ENCODE measurements at places on chromosomes 1 and 21. TPM values are rescaled to one million over a fixed set of nuclear protein-coding genes. Genes with fewer than 3 reads are reported as not detected.

CLCA1 gene
- not detected for total RNA-seq

ARHGAP29 gene
- 0.27 TPM for total RNA-seq

HSD3B2 gene
- total RNA-seq: not detected

CLEC20A gene
- total RNA-seq: 0.54 TPM

CELA3B gene
- total RNA-seq: not detected

SPRR5 gene
- not detected for total RNA-seq

IL10 gene
- total RNA-seq: under 0.01 TPM

AADACL4 gene
- total RNA-seq: not detected

FCRL4 gene
- total RNA-seq: not detected

KLHL12 gene
- total RNA-seq: 22.4 TPM

IL20 gene
- not detected for total RNA-seq

LCE2D gene
- total RNA-seq: not detected

PEX14 gene
- total RNA-seq: 22.6 TPM

PTTG1IP gene
- 147 TPM for total RNA-seq

NUP210L gene
- total RNA-seq: under 0.01 TPM

DMRTA2 gene
- total RNA-seq: not detected

CAMTA1 gene
- 19.9 TPM for total RNA-seq

CSF3R gene
- 166 TPM for total RNA-seq

ITPKB gene
- total RNA-seq: 21.8 TPM

UMODL1 gene
- total RNA-seq: 2.4 TPM

KRTAP19-3 gene
- not detected for total RNA-seq

AUNIP gene
- 1.3 TPM for total RNA-seq

CD164L2 gene
- total RNA-seq: under 0.01 TPM

HES4 gene
- 4.8 TPM for total RNA-seq
